Hematopoietic multipotent progenitor cell treated with erythropoietin and hydrocortisone succinate and interleukin-3 and kit ligand, for 6 days (in vitro differentiated cells): ENCODE measurements at places on chromosomes 2 and 18.

DNA sequence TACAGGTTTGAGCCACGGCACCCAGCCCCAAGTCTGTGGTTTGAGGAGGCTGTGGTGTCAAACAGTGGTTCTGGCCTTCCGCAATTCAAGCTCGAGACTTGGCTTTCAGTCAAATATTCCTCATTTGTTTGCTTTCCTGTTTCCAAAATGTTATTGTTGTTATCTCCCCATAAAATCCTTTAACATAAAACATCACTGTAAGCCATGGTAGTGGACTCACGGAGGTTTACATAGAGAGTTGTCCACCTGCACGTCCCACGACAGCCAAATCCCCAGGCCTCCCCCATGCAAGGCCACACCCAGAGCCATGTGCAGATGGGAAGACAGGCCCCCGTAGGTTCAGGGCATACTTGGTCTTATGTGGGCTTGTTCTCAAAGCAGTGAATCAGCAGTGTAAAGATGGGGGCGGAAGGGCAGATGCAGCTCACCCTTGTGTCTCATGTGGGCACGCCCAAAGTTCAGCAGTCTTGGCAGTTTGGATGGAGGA is 18.9 kb upstream of the ST3GAL5 start:
- no peak for DNase-seq

DNA sequence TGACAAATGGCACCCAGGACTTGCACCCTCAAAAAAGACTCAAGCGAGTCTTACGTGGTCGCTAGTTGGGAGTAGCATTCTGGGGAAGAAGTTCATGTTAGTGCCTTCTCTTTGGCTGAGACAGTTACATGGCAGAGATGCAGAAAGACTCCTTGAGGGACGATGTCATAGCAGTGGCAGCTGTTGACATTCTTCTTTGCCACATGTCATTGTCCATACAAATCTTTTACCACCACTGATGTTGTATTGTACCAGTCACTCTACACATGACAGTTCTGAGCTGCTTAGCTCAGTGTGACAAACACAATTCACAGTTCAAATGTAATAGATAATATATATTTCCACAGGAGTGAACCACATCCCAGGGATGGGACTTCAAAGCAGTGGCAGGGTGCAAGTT is 197.1 kb downstream of the TCF4 start:
- no peak for DNase-seq

GRCh38 chr2:196101325-196101991 is 32.8 kb upstream of the DNAH7 start:
- DNase-seq: peak; percentile 87

GRCh38 chr2:44852594-44852993 is 88.9 kb upstream of the SIX3 start:
- no peak for DNase-seq

GRCh38 chr2:1137913-1138391 is 187.3 kb downstream of the SNTG2 start:
- DNase-seq: no peak

DNA sequence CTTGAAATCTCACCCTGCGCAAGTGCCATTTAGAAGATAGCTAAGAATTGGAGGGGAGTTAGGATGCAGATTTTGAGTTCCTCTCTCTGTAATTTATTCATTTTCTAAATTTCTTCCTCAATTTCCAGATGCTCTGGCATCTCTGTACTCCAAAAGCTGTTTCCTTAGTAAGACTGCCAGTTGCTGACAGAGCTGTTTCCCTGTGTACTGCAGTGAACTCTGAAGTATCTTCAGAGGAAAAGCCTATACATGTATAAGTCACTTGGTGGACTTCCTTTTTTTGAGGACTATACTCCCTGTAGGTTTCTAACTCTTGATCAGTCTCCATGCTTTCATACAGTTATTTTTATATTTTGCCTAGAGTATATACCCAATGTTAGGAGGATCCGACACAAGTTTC is 1.5 kb upstream of the RESP18 start:
- DNase-seq: no peak

GRCh38 chr18:11119959-11120587 is 29.3 kb downstream of the PIEZO2 start:
- no peak for DNase-seq

DNA sequence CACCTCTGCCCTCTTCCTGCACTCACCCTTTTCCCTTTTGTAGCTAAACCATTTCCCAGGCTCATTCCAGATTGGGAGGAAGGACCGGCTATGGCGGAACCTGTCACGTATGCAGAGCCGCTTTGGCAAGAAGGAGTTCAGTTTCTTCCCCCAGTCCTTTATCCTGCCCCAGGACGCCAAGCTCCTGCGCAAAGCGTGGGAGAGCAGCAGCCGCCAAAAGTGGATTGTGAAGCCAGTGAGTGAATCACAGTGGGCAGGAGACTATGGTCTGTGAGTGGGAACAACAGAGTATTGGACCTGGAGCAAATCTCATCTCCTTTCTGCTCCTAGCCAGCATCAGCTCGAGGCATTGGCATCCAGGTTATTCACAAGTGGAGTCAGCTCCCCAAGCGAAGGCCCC is 35.0 kb upstream of the CYP27A1 start:
- no peak for DNase-seq

GRCh38 chr2:132752421-132753206 is 82.6 kb upstream of the LYPD1 start:
- DNase-seq: no peak
